ENCODE measurements at places on chromosomes 6 and 20.

- no peak for DNase-seq
Observed at GRCh38 chr6:161104966-161105365, 113.4 kb downstream of the MAP3K4 start.

- DNase-seq: no peak
Observed at GRCh38 chr20:16263582-16263981, 309.7 kb downstream of the KIF16B start.

DNA sequence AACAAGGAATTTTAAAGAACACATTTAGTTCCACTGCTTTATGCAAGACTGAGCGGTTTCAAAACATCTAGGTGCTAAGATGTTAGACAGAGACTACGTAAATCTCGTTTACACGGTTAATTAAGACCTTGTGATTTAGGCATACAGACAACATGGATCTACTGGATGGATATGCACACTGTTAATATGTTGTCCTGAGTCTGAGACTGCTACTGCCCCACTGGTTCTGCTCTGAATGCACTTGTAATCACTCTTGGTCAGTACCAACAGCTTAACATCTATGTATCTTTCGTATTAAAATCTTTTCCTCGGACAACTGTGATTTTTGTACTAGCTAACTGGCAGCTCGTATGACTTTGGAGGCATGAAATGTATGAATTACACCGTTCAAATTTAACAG is 3.1 kb downstream of the MAN1A1 start:
- no peak for DNase-seq

- DNase-seq: no peak
Observed at GRCh38 chr6:6826095-6826901, 237.8 kb downstream of the LY86 start.

- no peak for DNase-seq
Observed at GRCh38 chr6:121223212-121223611, 111.1 kb downstream of the TBC1D32 start.

GRCh38 chr6:23608931-23609435 is 517.0 kb upstream of the NRSN1 start:
- no peak for DNase-seq

GRCh38 chr20:17725094-17725835 is 25.5 kb downstream of the BANF2 start:
- DNase-seq: no peak

- no peak for DNase-seq
Observed at GRCh38 chr6:72305971-72306370, 315.9 kb upstream of the KCNQ5 start.

DNA sequence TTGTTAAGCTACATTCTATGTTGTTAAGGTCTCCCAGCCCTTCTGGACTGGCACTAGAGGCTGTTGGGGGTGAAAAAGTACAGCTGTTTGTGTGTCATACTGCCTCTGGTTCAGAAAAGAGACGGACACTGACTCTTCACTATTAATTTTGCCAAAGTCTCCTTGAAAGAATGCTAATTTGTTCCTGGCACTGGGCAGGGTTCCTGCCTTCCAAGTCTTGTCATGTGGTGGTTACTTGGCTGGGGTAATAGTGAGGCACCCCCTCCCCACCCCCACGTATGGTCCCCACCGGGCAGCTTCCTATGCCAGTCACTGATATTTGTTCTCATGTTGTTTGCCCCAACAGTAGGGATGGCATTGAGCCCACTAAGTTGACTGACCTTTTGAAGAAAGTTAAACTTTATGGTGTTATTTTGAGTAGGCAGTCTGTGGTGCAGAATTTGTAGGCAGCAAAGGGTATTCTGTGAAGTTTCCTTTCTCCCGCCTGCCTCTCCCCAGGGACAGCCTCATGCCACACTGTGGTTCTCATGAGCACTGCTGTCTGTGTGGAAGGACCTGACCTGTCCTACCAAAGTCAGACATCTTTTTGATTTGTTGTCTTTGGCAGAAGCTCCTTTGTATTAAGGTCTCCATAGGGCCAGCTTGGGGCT is 8.7 kb downstream of the CDS2 start:
- DNase-seq: no peak

- no peak for DNase-seq
Observed at GRCh38 chr20:13929836-13930235, 60.6 kb downstream of the SEL1L2 start.

DNA sequence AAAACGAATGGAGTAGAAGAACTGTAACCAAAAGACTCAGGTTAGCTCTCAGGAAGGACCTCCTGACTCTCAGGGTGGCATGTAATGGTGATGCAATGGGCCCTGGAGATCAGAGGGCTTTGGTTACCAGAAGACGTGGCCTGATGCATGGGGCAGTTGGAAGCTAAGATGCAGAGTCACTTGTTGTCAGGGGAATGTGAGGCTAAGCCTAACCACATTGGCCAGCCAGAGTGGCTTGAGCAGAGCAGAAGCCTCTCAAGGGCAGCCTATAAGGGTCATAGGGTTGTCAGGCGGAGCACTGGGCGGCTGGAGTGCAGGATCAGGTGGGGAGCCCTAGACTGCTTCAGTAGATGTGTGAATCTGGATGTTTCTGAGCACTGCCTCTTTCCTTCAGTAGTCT is 5.9 kb downstream of the CNBD2 start:
- no peak for DNase-seq

DNA sequence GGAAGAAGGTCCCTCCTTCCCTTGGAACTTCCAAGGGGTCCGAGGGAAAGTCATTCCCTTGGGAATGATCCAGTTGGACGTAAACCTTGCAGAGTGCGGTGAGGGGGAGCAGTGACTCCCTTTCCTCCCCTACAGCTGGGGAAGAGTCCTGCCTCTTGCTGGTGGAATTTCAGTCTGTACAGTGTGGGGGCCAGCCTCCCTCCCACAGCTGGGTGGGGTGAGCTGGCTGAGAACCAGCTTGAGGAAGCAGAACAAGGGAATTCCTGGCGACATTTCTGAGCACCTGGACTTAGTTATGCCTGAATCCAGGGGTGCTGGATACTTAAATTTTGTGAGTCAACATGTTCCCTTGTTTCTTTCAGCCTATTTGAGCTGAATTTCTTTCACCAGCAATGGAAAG is 152.0 kb downstream of the ANKRD60 start:
- DNase-seq: no peak

GRCh38 chr6:31400467-31401289 is 2.7 kb upstream of the MICA start:
- DNase-seq: peak; percentile 44

DNA sequence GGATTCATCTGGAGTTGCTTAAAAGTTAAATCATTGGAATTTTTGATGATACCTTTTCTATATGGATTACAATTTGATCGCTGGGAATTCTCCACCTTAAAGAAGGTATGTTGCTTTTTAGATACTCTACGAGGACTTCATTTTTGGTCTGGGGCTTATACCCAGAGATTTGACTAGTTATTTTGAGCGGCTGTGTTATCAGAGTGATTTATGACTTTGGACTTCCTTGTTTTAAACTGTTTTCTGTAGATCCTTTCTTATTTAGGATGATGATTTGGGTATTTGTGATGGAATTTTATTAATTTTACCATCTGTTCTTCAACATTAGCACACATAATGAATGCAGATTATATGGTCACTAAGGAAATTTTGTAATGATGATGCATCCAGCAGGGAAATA is 75.2 kb downstream of the SOX4 start:
- no peak for DNase-seq

GRCh38 chr20:32481311-32482142 is 103.6 kb downstream of the NOL4L start:
- DNase-seq: no peak

DNA sequence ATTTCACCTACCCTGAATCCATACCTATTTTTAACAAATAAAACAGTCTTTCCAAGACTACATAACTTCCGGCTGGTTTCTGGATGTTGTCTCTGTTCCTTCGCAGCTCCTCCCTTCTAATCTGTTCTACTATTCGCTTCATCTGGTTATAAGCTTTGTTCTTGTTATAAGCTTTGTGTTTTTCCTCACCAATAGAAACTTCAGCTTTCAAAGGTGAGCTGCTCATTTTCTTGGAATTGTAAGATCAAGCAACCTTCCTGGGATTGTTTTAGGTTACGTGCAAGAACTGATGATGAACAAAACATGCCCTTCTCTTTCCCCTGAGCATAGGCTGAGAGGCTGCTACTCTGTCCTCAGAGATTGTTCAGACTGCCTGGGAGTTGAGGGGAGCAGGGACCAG is 2.1 kb downstream of the GFOD1 start:
- DNase-seq: no peak

DNA sequence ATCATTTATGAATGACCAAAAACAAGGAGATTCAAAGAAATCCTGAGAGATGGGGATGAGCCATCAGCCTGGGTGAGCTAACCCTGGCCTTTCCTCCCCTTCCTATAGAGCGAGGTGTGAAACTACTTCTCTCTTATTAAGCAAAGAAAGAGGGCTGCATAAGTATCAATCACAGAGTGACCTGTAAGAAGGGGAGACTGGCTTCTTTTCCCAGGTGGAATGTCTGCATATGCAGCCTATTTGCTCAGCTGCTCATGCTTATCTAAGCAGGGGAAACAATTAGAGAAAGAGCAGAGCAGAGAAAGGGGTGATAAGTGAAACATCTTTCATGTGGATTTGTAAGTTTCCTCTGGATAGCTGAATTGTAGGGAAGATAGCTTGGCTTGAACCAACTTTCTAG is 160.0 kb downstream of the PKHD1 start:
- DNase-seq: no peak

GRCh38 chr6:104632588-104632987 is 227.1 kb downstream of the HACE1 start:
- no peak for DNase-seq

- DNase-seq: no peak
Observed at GRCh38 chr6:91600561-91600960, 1013.7 kb upstream of the MAP3K7 start.

GRCh38 chr20:39825950-39826349 is 863.1 kb downstream of the MAFB start:
- DNase-seq: no peak

DNA sequence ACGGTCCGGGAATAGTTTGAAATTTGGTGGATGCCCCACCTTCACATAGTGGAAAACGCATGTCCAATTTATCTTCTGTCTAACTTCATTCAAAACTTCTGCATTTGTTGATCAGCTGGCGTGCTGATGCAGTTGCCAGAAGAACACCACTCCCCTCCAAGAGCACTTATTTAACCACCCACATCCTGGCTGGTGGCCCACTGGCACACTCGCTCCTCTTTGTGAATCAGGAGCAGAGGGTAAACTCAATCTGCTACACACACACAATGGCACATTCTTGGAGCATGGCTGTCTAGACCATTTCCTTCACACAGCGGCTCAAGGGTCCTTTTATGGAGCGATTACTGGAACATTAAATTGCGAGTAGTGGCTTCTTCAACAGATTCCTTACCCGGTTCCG is 55.1 kb upstream of the CEP162 start:
- no peak for DNase-seq

GRCh38 chr6:7836371-7837026 is 74.1 kb downstream of the TXNDC5 start:
- DNase-seq: no peak

- peak; percentile 27 for DNase-seq
Observed at GRCh38 chr6:132007474-132008190, 56.5 kb upstream of the CCN2 start.

DNA sequence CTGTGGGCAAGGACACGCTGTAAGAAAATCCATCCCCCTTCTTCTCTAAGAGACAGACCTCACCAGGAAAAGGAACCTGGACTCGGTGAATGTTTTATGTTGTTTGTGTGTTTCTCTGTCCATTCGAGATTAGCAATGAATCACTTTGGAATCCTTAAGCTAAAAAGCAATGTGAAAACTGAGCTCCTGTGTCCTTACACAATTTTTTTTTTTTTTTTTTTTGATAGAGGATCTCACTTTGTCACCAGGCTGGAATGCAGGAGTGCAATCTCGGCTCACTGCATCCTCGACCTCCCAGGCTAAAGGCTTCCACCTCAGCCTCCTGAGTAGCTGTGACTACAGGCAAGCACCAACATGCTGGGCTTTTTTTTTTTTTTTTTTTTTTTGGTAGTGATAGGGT is 32.1 kb downstream of the BFSP1 start:
- DNase-seq: no peak

DNA sequence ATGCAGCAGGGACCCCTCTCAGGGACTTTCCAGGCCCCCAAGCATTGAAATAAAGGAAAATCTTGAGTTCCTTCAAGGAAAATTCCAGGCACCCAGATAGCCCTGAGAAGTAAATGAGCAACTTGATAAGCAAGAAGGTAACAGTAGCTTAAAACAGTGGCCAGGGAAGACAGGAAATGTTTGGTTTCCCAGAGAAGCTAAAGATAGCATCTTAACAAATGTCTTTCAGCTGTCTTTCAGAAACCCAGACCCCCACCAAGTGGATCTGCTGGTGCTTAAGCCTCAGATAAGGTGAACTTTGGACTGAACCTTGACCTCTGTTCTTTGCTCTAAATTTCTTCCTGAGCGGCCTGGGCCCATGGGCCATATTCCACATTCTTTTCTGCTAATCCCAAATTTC is 117.8 kb upstream of the CST7 start:
- DNase-seq: no peak

- DNase-seq: no peak
Observed at GRCh38 chr6:129902681-129903080, 41.6 kb upstream of the TMEM244 start.

DNA sequence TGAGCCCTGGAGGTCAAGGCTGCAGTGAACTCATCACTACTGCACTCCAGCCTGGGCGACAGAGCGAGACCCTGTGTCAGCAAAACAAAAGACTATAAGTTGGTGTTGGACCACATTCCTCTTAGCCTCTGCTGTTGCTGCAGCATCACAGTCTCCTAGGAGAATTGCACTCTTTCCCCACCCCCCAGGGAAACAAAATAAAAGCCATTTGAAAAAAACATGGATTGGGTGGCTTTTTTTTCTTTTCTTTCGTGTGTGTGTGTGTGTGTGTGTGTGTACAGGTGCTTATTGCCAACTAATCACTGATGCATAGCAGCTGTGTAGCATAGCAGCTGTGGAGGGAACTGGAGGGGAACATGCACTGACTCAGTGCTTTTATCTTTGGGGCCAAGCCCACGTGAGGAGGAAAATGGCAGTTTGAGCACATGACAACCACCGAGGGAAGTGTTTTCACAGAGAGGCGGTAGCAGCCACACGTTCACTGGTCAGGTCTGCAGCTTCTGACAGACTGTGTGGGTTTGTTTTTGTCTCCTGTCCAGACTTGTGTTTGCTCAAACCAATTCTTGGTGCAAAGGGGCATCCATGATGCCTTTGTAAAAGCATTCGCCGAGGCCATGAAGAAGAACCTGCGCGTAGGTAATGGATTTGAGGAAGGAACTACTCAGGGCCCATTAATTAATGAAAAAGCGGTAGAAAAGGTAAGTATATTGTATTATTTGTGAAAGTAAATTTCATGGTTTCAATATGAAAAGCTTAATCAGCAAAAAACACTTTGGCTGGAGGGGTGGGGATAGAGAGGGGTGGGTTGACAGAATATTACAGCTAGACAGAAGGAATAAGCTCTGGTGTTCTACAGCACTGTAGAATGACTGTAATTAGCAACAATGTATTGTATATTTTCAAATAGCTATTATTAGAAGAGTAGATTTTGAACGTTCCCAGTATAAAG is 27.7 kb downstream of the ALDH5A1 start:
- no peak for DNase-seq

DNA sequence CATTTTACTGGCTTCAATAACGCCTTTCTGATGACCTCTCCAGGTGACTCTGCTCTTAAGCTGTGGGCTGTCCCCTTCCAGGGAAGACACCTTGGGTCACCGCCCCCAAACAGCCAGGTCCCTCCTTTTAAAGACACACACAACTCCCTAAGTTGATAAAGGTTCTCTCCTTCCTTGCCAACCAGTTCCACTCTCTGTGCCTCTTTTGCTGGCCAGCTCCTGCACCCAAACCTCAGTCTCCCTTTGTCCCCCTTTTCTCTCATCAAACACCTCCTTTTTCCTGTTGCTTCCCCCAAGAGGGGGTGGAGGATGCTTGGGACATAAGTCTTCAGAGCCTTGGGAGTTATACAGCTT is 1.0 kb downstream of the NCOA6 start:
- peak; percentile 84 for DNase-seq

Measured in A549 (cell line).